ENCODE measurements at places on chromosomes 11 and 22.
A peak's percentile ranks its signal among the peaks of the same experiment; 100 is the strongest.

DNA sequence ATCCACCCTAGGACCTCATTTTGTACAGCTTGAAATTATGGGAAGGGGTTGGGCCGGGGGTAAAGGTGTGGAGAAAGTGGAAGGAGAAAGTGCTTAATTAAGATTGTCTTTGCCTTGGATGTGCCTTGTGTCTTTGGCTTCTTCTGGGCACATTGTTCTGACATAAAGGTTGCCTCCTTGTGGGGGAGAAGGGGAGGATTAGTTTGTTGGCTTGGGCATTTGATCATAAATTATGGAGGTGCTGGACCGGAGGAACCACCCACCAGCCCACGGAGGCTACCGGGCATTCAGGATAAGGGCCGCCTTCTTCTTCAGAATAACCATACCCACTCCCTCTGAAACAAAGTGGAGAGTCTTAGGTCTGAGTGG is 1.3 kb downstream of the PAFAH1B2 start:
- no peak for DNase-seq

GRCh38 chr22:48973694-48974041 is 854.0 kb downstream of the BRD1 start:
- DNase-seq, result no peak

DNA sequence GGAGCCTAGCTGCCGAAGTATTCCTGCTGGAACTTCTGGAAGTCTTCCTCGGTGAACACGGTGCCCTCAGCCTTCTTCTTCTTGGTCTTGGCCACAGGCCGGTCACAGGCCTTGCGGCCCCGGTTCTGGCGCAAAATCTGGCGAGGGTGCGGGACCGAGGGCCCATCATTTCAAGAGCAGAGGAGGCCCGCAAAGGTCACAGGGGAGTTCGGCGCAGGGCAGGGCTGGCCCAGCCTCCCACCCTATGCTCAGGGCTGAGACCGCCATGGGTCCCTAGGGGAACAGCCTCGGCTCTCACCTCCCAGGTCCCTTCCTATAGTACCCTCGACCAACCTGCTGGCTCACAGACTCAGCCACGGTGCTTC is 3.1 kb downstream of the RPS19BP1 start:
- DNase-seq, result no peak

GRCh38 chr11:87421422-87421821 is 383.7 kb downstream of the TMEM135 start:
- peak; percentile 44 for DNase-seq

- DNase-seq, result no peak
Observed at GRCh38 chr11:45860764-45861510, 13.7 kb downstream of the CRY2 start.

DNA sequence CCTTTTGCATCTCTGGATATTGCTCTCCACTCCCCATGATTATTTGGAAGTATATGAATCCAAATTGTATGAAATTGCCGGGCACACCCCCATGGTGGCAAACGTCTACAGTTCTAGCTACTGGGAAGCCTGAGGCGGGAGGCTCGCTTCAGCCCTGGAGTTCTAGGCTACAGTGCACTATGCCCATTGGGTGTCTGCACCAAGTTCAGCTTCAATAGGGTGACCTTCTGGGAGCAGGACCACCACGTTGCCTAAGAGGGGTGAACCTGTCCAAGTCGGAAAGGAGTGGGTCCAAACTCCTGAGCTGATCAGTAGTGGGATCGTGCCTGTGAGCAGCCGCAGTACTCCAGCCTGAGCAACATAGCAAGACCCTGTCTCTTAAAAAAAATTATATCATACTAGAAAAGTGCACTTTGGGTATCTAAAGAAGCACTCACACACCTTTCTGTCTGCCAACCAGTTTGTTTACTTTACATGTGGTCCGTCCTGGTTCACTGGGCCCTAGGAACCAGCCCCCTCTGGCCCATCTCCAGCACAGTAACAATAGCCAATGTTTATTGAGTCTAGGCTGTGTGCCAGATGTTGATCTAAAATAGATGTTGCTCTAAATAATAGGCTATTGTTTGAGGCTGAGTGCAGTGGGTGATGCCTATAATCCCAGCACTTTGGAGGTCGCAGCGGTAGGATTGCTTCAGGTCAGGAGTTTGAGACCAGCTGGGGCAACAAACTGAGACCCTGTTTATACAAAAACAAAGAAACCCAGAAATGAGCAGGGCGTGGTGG is 16.4 kb upstream of the KAT5 start:
- no peak for DNase-seq

DNA sequence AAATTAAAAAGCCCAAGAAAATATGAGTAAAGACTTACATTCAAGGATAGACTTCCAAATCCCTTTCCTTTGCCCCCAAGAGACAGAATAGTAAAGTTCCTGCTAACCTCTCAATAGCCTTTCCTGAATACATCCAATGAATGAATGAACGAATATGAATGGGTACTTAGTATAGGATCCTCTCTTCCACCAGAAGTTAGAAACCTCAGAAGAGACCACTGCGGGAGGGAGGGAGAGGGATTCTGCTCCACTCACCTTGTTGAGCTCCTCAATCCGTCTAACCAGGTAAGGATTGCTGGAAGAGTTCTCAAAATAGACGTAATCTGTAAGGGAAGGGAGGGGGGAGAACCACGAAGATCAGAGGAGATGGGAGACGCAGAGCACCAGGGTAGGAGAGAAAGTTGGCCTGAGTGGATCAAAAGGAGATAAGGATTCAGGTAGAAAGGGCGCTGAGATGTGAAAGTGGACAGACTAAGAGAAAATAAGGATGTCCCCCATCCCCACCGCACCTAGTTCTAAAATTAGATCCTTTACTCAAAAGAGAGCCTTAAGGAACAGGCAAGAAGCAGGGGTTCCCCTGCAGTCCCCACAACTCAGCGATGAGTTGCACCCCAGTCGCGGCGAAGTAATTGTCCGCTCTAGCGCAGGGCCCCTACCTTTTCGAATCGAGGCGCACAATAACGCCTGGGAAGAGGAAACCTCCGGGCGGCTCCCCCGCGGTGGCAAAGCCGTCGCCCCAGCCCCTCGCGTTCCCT is 1.1 kb downstream of the MTA2 start:
- DNase-seq, result peak; percentile 19

GRCh38 chr11:94604482-94604881 is 37.3 kb downstream of the PIWIL4 start:
- no peak for DNase-seq

- no peak for DNase-seq
Observed at GRCh38 chr22:18152519-18152918, 2.5 kb downstream of the USP18 start.

DNA sequence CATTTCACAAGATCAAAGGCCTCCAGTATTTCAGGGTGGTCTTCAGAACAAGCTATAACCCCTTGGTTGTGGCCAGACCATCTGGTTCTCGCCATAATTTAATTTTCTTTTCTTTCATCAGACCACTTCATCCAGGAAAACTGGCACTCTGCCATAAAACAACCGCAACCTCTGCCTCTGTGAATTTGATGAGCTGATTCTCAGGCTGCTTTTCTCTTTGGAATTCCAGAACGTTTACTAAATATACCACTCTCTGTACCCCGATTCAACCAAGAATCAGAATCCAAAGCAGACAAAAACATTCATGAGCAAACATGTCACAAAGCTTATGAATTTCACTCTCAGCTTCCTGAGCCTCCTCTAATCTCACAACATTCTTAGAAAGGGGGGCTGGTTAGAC is 331.8 kb upstream of the SYN3 start:
- DNase-seq, result no peak

DNA sequence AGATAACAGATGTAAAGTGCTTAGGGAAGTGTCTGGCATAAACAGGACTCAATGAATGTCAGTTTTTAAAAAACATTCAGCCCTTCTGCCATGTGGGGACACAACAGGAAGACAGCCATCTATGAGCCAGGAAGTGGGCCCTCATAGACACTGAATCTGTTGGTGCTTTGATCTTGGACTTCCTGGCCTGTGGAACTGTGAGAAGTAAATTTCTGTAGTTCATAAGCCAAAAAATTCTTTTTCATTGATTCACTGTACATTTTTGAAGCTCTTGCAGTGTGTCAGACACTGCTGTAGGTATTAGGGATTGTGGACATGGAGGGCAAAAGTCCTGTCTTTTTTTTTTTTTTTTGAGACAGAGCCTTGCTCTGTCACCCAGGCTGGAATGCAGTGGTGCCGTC is 188.6 kb downstream of the HIPK3 start:
- DNase-seq, result no peak

DNA sequence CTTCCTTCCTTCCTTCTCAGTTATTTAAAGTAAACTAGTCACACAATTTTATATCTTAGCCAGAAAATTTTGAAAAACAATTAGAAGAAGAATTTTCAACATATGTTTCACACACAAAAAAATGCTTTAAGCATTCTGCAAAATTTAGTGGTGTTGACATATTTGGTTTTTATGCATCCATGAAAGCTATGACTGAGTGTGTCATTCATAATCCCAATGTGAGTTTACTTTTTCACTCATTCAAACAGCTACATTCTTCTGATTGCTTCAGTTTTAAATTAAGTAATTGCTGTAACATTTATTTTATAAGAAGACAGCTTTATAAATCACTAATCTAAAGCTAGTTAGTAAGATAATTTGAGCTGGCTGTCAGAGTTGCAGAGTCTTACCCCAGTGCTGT is 453.5 kb downstream of the LRRC4C start:
- no peak for DNase-seq

DNA sequence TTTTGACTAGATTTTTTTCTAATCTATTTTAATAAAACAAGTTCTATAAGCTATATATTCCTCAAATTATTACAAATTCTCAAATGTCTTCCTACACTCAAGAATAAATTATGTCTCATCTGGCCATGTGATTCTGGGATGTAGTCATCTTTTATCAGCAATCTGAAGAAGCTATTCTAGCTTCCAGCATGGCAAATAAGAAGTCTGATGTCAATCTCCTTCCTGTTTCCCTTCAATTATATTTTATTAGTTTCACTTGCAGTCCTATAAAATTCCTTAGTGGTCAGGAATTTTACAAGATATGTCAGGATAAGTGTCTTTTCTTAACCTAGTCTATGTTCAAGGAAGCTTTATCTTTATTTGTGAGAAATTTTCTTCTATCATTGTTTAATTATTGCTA is 10.4 kb upstream of the ANO3 start:
- no peak for DNase-seq

- DNase-seq, result no peak
Observed at GRCh38 chr11:76141901-76142588, 64.3 kb downstream of the WNT11 start.

DNA sequence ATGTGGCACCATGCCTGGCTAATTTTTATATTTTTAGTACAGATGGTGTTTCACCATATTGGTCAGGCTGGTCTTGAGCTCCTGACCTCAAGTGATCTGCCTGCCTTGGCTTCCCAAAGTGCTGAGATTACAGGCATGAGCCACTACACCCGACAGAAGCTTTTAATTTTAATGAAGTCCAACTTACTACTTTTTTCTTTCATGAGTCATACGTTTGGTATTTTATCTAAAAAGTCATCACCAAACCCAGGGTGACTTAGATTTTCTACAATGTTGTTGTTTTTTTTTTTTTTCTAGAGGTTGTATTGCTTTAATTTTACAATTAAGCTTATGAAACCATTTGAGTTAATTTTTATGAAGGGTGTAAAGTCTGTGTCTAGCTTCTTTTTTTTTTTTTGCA is 34.9 kb downstream of the JRKL start:
- DNase-seq, result no peak

DNA sequence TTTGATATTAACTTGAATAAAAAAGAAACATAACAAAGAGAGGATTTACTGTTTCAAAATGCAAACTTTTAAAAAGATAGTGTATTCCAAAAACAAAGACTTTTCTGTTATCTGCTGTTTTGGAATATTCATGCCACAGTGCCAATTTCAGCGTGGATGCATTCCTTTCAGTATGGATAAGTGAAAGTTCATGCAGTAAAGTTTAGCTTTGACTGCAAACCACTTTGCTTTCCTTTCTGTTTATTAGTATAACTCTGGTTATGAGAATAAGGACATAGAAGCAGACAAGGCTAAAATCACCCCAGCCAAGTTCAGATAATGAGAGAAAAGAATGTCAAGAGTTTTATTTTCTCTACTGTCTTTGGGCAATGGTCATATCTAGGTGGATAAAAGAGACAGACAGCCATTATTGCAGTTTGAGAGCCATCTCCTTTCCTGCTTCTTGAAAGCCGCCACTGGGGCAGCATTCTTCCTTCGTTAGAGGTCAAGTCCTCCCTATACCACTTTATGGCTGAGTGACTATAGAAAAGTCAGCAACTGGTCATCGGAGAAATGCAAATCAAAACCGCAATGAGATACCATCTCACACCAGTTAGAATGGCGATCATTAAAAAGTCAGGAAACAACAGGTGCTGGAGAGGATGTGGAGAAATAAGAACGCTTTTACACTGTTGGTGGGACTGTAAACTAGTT is 82.4 kb upstream of the BLID start:
- no peak for DNase-seq

DNA sequence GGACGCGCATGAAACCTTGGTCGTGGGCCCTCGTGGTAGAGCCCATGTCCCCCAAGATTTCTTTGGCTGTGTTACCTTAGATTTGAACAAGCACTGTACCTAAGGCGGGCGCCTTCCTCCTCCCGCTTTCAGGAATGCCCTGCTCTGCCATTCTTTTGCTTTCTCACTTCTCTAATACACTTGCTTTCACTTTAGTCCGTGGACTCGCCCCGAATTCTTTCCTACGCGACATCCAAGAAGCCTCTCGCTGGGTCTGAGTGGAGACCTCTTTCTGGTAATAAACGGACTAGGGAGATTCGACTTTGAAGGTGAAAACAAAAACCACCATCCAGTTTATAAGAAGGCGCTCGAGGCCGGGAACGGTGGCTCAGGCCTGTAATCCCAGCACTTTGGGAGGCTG is 1.2 kb upstream of the NUP50 start:
- no peak for DNase-seq

DNA sequence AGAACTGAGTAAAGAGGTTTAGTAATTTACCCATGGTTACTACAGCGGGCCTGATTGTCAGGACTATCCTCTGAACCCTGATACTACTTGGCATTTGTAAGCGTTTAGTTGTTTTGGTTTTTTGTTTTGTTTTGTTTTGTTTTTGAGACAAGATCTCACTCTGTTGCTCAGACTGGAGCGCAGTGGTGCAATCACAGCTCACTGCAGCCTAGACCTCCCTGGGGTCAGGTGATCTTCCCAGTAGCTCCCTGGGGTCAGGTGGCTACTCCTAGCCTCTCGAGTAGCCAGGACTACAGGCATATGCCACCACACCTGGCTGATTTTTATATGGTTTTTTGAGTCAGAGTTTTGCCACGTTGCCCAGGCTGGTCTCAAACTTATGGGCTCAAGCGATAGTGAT is 118.6 kb downstream of the WNT11 start:
- no peak for DNase-seq

DNA sequence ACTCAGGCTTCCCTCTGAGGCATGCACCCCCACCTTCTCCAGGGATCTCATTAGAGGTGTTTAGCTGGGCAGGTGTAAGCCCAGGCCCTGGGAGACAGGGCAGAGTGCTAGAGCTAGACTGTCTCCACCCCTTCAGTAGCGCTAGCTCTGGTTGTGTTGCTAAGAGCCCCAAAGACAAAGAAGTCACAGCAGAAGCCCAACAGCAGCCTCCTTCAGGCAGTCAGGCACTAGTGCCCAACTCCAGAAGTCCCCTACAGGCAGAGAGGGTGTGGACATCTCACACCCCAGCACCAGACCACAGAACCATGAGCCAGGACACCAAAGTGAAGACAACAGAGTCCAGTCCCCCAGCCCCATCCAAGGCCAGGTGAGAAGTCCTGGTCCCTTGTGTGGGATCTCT is at the start of gene CNGA4:
Gene CNGA4 (plus strand): TSS at position 188 of the 400 bp plus-strand sequence. CDS start 118 bp downstream, at position 306.
- DNase-seq, result no peak

GRCh38 chr11:112871909-112872500 is 89.2 kb upstream of the NCAM1 start:
- DNase-seq, result no peak

GRCh38 chr11:76702336-76703128 is 32.0 kb upstream of the LRRC32 start:
- DNase-seq, result no peak

All from CD4-positive, alpha-beta T cell treated with Interleukin-15 for 4 hours (primary cell).